ENCODE measurements at places on chromosomes 11 and 22. TPM values are rescaled to one million over a fixed set of nuclear protein-coding genes. Genes with fewer than 3 reads are reported as not detected.

LRRC10B gene
- total RNA-seq, result not detected

PICALM gene
- total RNA-seq, result 707 TPM

LRRC55 gene
- under 0.01 TPM for total RNA-seq

ANO5 gene
- total RNA-seq, result 24.0 TPM

SDHAF2 gene
- total RNA-seq, result 63.2 TPM

SULT4A1 gene
- total RNA-seq, result under 0.01 TPM

MRGPRE gene
- total RNA-seq, result not detected

SCUBE1 gene
- under 0.01 TPM for total RNA-seq

FTH1 gene
- 276 TPM for total RNA-seq

OR52E4 gene
- total RNA-seq, result not detected

IL18BP gene
- 3.1 TPM for total RNA-seq

OR52E8 gene
- not detected for total RNA-seq

OR2AG1 gene
- not detected for total RNA-seq

TMPRSS5 gene
- 2.1 TPM for total RNA-seq

RBM14 gene
- total RNA-seq, result 23.5 TPM

LDHAL6A gene
- total RNA-seq, result not detected

MS4A12 gene
- total RNA-seq, result not detected

MRTFA gene
- total RNA-seq, result 25.6 TPM

POU2AF2 gene
- not detected for total RNA-seq

ENTHD1 gene
- not detected for total RNA-seq

HEPHL1 gene
- total RNA-seq, result under 0.01 TPM

ZNF280B gene
- total RNA-seq, result 1.6 TPM

LRP4 gene
- 8.9 TPM for total RNA-seq

MYO18B gene
- total RNA-seq, result 144 TPM

OR2D2 gene
- total RNA-seq, result not detected

PATZ1 gene
- 19.8 TPM for total RNA-seq

OR8K5 gene
- not detected for total RNA-seq

OR51I1 gene
- total RNA-seq, result 0.52 TPM

NXPE1 gene
- total RNA-seq, result not detected

C11orf86 gene
- not detected for total RNA-seq

CTSW gene
- total RNA-seq, result 1.0 TPM

SPTBN2 gene
- total RNA-seq, result 11.5 TPM

XRRA1 gene
- total RNA-seq, result 4.2 TPM

USH1C gene
- total RNA-seq, result not detected

SHISAL1 gene
- total RNA-seq, result 7.3 TPM

MMP13 gene
- not detected for total RNA-seq

P4HA3 gene
- total RNA-seq, result 0.52 TPM

EI24 gene
- 90.8 TPM for total RNA-seq

PRG3 gene
- total RNA-seq, result 2.6 TPM

RBX1 gene
- 96.0 TPM for total RNA-seq

PGGHG gene
- total RNA-seq, result 2.6 TPM

SNX32 gene
- total RNA-seq, result under 0.01 TPM

HBB gene
- 3,814 TPM for total RNA-seq

PGA5 gene
- not detected for total RNA-seq

OR52I2 gene
- not detected for total RNA-seq

SHANK3 gene
- total RNA-seq, result 4.2 TPM

CARNS1 gene
- 17.2 TPM for total RNA-seq

All from skeletal muscle tissue (tissue), 5 donors.